Activated gamma-delta T cell treated with anti-CD3 and anti-CD28 coated beads, Interleukin-2, amount 50 U/mL, for 16 hours (primary cell): ENCODE measurements at places on chromosomes 16 and 17.

GRCh38 chr16:89174055-89174827, 2.7 kb downstream of the CDH15 start:
- no peak for DNase-seq

GRCh38 chr17:83081684-83082201, 2.3 kb downstream of the METRNL start:
- peak; percentile 22 for DNase-seq

DNA sequence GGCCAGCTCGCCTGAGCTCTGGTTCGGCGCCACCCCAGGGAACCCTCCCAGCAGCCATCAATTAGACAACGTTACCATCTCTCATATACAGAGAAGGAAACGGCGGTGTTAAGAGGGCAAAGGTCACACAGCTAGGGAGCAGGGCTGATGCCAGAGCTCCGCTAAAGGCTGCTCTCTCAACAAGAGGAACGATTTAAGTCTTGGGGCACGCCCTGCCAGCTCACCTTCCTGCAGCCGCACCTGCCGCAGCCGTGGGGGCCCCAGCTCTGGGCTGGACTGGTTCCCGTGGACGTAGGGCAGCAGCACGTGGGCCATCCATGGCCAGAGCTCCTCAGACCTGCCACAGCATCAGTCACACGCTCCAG, 43.5 kb downstream of the PKD1 start:
- no peak for DNase-seq

DNA sequence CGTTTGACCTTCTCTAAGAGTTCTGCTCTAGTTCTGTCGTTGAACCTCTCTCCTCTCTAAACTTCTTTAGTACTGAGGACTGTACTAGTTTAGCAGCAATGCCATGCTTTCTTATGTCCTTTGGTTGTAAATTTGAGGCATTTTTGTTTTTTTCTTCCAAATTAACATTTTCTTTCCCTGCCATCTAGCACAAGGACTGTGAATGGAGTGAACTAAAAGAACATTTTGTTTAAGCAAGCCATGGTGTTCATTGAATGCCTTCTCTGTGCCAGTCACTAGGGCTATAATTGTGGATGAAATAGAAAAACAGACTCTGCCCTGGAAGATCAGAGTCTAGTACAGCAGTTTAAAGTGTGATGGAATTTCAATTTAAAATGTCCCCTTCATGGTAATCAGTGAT, 137.9 kb downstream of the FTO start:
- no peak for DNase-seq

- DNase-seq = no peak
Measured at GRCh38 chr16:1614456-1615102, 2.4 kb downstream of the CRAMP1 start.
